ENCODE measurements at places on chromosomes 1 and 21.

DNA sequence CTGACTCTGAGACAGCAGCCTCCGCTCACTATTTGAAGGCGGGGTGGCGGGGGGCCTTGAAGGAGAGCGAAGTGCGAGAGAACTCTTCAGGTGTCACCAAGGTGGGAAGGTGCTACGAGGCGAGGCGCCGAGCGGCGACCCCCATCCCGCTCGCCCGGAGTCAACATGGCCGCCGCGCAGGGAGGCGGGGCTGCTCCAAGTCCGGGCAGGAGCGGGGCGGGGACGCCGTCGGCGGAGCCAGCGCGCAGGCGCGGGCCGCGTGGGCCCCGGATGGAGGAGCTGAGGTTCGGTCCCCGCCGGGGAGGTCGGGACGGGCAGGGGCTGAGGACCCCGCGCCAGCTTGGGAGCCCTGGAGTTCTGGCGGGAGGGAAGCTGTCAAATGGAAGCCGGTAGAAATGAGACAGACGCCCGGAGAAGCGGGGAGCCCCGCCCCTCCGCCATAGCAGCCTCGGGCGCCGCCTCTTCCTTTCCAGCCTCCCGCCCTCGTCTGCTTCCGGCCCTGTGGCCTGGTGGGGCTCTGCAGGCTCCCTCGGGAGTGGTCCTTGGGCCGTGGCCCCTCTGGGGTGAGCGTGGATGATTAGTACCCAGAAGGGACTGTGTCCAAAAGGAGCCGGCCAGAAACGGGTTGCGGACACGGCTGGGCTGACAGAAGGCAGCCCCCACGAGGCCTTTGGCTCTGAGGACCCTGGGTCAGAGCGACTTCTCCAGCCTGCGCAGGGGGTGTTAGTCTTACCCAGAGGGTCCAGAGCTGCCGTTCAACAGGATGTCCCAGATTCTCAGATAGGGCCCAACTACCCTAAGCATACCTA, at the start of gene PIGV:
PIGV (plus strand) TSS at position 245 of the 809 bp plus-strand sequence. CDS start 2,866 bp downstream, outside the sequence.
- DNase-seq: peak; percentile 75

DNA sequence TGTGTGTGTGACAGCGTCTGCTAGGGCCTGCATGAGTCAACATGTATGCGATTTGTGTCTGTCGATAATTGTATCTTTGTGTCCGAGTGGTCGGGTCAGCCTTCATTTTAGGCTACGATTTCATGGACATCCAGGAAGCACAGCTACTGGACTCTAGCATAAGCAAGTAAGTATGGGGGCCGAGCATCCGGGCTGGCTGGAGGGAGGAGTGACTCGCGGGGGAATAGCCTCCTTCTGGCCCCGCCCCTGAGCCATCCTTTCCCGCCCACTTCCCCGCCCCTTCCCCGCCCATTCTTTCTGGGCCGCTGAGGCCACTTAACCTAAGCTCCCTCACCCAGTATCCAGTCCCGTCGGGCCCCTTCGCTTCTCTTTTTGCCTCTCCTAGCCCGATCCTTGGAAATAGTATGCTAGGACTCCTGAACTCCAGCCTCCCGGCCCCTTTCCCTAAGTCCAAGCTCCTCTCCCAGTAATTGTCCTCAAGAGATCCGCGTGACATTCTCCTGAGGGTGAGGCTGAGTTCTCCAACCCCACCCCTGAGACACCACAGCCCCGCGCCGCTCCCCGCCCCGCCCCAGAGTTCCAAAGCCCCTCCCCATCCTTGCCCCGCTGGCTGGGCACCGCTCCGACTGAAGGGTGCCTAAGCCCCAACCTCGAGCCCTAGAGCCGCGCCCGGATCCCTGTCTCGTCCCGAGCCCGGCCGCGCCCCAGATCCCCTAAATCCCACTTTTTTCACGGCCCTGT, 1.2 kb downstream of the MAP3K6 start:
- peak; percentile 48 for DNase-seq

DNA sequence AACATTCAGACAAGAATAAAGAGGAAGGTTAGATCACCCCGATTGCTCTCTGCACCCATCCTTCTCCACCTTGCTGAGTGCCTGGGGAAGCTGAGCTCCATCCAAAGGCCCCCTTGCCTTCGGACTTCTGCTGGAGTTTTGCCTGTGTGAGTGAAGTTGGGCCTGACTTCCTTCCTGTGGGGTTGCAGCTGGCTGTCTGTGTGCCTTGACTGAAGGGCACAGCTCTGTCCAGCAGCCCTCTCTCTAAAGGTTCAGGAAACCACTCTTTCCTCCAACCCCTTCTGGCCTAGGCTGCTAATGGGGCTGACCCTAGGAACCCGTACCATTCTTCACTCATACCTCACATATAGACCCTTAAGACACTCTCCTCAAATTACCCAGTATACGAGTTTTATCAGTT, 173.4 kb upstream of the HMCN1 start:
- no peak for DNase-seq

DNA sequence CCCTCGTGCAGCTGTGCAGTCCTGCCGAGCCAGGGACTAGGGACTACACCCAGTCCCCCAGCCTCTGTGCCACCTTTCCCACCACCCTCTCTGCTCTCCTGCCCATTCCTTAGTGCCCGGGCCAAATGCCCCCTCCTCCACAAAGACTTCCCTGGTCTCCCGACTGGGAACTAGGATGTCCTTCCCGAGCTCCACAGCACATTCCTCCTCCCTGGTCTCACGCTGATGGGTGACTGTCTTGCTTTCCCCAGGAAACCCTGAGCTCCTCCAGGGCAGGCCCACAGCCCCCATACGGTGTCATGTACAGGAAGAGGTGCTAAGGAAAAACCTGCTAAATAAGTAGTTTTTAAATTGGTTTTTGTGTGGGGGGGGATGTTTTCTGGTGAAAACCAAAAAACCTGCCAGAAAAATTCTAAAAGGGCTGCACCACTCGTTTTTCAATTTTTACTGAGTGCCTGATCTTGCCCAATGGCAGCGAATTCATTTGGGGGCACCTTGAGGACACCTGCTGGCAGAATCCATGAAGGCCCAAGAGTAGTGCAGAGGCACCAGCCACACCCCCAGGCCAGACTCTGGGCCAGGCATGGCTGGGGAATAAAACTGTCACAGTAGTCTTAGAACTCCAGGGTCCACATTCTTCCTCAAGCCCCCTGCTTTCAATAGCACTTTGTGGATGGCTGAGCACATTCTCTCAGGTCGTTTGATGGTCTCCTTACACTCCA, 50.4 kb downstream of the GLIS1 start:
- no peak for DNase-seq

GRCh38 chr1:107056426-107057196, at the start of gene PRMT6:
TSS of gene PRMT6 (plus strand) at chr1:107056674. CDS start at chr1:107056716, 42 bp downstream.
- peak; percentile 78 for DNase-seq

GRCh38 chr1:7375329-7375728, 395.8 kb upstream of the VAMP3 start:
- DNase-seq: no peak

DNA sequence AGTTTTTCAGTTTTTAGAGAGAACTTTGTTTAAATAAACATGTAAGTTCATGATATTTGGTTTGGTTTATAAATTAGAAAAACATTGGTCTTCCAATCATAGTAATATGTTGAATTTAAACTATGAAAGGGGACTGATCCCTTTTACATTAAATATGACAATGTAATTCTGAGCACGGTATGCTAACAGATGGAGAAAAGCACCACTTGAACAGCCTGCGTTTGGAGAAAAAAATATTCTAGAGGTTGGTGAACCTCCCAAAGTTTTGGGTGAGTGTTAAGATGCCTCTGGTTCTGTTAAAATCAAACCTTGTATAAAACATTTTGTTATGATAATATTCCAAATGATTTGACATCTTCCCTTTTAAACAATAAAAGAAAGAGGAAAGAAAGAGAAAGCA, 123.9 kb downstream of the SDCCAG8 start:
- DNase-seq: no peak

- DNase-seq: no peak
Measured at GRCh38 chr1:65092691-65093090, 55.3 kb upstream of the AK4 start.

GRCh38 chr21:20999659-21000058, 1.4 kb downstream of the NCAM2 start:
- DNase-seq: peak; percentile 3

DNA sequence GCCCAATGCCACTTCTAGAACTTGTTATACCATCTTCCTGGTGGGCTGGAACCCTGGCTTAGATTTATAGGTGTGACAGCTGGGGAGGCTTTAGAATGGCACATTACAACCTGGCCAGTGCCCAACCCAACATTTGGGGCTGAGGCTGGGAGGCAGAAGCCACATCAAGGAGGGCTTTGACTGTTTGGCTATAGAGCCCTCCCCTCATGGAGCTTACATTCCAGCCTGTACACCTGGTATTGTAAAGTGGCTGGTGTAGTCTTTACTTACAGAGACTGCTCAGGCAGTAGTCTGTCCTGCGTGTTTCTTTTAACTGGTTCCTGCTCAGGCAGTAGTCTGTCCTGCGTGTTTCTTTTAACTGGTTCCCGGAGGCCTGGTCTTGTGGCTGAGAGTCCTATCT, 10.0 kb upstream of the SLC2A1 start:
- no peak for DNase-seq

DNA sequence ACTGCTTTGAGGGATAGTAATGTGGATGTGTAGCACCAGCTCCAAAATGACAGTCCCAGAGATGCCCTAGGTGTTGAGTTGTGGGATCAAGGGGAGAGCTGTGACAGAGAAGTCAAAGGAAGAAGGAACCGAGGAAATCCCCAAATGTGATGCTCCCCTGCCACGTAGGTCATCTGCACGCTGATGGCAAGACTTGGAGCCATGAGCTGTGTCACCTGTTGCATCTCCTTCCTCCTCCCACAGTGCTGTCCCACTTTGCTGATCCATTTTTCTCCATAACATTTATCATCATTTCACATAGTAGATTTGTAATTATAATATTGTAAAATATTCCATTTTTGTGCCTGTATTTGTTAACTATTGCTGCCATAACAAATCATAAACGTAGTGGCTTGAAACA, 17.6 kb upstream of the RCAN1 start:
- no peak for DNase-seq

- DNase-seq: no peak
Measured at GRCh38 chr1:107246775-107247345, 106.0 kb downstream of the NTNG1 start.

- no peak for DNase-seq
Measured at GRCh38 chr1:207115269-207115668, 11.2 kb downstream of the C4BPA start.

DNA sequence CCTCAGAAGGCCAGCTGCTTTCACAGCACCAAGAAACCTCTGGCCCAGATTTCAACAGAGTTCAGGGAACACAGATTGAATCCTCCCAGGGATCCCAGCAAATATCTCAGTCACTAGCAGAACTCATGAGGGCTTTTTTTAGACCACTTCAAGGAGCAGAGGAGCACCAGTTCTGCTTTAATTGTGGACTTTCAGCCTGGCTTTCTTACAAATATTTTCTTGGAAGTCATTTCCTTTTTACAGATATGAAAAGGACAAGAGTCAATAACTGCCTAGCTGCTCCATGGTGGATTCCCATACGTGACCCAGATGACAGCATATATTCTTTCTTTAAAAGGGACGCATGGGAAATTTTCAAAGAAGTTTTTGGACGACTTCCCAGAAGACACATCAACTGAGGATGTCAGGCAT, 6.4 kb upstream of the LRRC8B start:
- no peak for DNase-seq

DNA sequence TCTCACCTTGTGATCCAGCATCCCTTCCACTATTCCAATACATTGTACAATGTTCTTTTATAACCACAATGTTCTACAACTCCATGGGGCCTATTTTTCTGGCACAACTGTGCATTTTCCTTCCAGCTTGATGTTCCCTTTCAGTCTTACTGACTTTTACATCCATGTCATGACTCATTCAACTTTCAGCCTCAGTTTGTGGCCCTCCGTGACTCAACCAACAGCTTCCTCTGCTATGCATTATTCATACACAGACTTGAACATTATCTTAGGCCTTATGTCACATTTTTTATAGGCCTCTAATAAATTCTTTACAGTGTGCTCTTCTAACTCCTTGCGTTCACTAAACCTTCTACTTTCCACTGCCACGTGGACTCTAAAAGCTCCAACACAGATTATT, 119.4 kb upstream of the PRMT6 start:
- no peak for DNase-seq

- no peak for DNase-seq
Measured at GRCh38 chr1:67013573-67013972, 40.4 kb downstream of the SLC35D1 start.

DNA sequence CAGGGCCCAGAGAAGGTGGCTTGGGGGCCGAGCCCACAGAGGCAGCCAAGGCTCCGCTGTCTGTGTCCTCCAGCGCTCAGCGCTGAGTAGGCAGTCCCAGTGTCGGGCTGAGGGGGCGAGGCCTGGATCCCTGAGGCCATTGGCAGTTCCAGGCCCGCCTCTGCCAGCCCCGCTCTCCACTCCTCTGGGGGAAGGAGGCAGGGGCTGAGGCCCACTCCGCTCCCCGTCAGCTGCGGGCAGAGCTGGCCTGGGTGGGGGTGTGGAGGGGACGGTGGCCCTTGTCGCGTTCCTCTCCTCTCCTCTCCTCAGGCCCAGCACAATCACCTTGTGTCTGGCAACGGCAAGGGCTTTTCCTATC, 132.8 kb downstream of the CASZ1 start:
- DNase-seq: no peak

DNA sequence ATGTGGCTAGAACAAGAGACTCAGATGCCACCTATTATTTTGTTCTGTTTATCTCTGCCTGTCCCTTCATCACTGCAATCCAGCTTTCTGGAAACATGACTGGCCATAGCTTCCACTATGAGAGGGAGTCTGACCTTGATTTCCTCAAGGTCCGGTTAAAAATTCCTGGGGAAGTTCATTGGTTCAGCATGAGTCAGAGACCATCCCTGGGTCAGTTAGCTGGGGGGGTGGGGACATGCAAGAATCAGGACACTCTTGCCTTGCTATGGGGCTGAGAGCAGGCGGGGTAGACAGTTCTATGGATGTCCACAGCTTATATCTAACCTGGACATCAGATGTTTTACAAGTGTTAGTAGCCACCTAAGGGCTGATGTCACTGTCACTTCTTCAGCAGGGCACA, 81.1 kb downstream of the TENT5C start:
- DNase-seq: no peak

- DNase-seq: peak; percentile 35
Measured at GRCh38 chr1:7070389-7071029, 285.3 kb downstream of the CAMTA1 start.

- no peak for DNase-seq
Measured at GRCh38 chr1:45015683-45016082, 3.6 kb downstream of the UROD start.

DNA sequence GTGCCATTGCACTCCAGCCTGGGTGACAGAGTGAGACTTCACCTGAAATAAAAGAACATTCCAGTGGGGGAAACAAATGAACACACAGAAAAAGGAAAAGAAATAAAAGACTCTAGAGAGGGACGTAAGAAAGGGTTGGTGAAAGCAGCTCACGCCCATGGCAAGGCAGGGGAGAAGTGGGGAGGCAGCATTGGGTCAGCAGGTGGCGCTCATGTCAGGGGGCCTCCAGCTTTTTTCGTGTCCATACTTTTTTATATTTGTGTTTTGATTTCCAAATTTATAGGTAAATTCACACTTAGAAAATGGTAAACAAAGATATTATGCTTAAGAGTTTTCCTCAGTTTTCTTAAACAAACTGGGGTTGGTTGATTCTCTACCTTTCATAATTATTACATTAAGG, 45.5 kb downstream of the VPS13D start:
- DNase-seq: no peak

Measured in NCI-H526 treated with DMSO at 0.1 percent for 48 hours (cell line).